ENCODE measurements at places on chromosomes 16 and 17.

- no peak for DNase-seq
Measured at GRCh38 chr16:82741073-82741615, 114.4 kb downstream of the CDH13 start.

GRCh38 chr16:50311891-50312501, 45.6 kb downstream of the ADCY7 start:
- no peak for DNase-seq

DNA sequence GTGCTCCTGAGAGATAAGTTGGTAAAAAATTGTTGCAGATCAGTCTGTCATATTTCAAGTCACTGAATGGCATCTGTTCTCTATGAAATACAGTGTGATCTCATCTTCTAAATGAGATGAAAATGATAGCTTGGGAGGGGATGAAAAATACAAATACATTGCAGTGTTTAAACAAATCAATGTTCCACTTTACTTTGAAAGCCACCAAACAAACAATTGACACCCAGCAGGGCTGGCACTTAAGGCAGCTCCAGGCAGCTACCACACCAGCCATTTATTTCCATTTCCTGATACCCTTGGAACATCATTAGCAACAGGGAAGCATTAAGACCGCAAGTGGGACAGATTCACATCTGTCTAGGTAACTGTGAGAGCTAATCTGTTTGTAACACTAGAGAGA, 827.6 kb upstream of the KIF2B start:
- no peak for DNase-seq

- no peak for DNase-seq
Measured at GRCh38 chr17:6502871-6503509, 53.4 kb downstream of the PITPNM3 start.

- DNase-seq, result no peak
Measured at GRCh38 chr16:13480801-13481200, 439.2 kb upstream of the ERCC4 start.

GRCh38 chr17:20202141-20202621, 193.0 kb downstream of the SPECC1 start:
- DNase-seq, result no peak

DNA sequence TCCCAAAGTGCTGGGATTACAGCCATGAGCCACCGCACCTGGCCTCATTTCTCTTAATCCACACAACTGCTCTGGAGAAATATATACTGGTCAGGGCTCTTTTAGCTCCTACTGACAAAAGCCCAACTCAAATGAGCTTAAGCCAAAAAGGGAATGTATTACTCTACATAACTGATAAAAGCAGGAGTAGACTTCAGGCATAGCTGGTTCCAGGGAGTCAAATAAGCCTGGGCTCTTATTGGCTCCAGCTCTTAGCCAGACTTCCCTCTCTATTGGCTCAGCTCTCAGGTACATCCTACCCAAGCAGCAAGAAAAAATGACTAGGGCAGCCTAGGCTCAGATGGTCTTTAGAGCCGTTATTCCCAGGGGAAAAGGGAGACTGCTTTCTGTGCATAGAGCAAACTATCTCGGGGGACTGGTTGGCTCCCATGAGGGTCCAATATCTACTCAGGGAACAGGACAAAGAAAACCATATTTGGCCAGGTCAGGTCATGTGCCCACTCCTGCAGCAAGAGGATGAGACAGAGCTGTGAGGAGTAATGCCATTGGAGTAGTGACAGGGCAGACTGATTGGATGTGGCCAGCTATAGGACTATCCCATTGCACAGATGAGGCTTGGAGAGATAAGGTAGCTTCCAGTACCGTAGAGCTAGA, 21.2 kb downstream of the TBX2 start:
- DNase-seq, result no peak

- no peak for DNase-seq
Measured at GRCh38 chr17:72967977-72968585, 124.4 kb downstream of the SLC39A11 start.

DNA sequence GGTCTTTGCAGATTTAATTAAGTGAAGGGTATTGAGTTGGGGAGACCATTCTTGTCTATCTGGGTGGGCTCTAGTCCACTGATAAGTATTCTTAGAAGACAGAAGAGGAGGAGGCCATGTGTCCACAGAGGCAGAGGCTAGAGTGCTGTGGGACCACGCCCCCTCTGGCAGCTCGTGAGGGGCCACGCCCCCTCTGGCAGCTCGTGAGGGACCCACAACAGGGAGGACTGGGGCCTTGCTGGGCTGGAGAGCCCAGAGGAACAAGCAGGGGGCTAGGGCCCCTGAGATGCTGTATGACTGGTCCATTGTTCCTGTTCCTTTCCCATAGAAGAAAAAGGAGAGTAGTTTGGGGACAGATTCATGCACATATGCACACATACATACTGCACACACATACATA, 106.8 kb downstream of the METRNL start:
- peak; percentile 46 for DNase-seq

DNA sequence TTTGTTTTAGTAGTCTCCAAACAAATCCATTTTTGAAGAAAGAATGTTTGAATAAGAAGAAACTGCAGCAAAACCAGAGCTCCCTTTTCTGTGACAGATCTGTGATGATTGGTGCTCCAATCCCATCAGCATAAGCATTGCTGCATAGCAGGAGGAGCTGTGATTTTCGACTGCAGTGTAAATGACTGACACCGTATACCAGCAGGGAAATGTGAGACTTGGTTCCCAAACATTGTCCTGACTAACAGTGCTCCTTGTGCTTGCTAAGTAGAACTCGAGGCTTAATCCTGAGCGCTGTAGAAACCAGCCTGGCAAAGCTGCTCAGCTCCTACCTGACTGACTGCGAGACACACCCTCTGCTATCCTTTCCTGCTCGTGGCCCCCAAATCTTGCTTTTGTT, 57.2 kb downstream of the NUP93 start:
- no peak for DNase-seq

GRCh38 chr17:21301593-21302550, 17.4 kb downstream of the MAP2K3 start:
- DNase-seq, result peak; percentile 10

GRCh38 chr16:89695875-89696669, 5.4 kb downstream of the SPATA2L start:
- no peak for DNase-seq

GRCh38 chr17:5131146-5131715, 15.4 kb downstream of the USP6 start:
- no peak for DNase-seq

DNA sequence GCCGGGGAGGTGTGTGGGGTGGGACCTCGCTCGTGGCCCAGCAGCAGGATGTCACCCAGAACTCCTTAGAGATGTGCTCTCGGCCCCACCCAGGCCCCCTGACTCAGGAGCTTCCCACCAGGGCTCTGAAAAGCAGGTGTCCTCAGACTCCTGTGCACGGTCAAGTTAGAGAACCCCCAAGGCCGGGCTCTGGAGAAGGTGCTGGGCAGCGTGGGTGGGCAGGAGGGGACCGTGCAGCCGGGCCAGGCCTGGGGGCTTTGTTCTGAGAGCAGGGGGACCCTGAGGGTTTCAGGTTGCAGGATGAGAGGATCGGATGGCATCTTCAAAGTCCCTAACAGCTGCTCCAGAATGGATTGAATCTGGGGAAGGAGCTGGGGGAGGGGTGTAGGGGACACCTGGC, 164.4 kb upstream of the CIBAR2 start:
- DNase-seq, result no peak

DNA sequence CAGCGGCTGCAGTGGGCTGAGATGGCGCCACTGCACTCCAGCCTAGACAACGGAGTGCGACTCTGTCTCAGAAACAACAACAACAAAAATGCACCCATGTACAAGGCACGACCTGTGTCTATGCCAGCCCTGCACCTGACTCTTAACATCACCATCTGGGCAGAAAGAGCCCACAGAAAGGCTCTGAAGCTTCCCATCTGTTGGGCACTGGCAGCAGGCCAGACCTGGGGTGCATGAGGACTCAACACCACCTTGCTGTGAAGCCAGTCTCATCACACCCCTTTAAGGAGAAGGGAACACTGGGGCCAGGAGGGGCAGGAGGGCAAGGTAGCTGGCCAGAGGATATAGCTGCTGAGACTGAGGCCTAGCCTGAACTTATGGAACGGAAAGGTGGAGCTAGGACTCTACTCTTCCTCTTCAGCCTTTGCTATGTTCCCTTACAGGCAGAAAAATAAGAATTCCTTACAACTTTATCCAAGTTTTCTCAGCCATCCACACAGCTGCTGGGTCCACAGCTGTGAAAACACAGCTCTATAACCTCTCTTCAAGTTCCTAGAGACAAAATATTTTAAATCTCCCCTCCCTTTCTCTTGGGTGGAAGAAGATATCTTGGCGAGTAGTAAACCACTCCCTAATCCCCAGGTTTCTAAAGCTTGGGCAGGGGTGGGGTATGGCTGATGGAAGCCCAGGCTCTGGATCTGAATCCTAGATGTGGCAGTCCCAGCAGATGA, 2.8 kb downstream of the ELOB start:
- DNase-seq, result no peak

DNA sequence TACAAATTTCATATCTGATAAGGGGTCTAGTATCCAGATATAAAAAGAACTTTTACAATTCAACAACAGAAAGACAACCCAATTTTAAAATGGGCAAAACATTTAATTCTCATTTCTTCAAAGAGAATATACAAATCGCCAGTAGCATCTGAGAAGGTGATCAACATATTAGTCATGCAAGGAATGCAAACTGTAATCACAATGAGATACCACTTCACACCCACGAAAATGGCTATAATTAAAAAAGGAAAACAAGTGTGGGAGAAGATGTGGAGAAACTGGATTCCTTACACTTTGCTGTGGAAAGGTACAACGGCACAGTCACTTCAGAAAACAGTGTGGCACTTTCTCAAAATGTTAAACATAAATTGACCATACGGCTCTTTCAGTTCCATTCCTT, 168.2 kb downstream of the VPS53 start:
- DNase-seq, result no peak

DNA sequence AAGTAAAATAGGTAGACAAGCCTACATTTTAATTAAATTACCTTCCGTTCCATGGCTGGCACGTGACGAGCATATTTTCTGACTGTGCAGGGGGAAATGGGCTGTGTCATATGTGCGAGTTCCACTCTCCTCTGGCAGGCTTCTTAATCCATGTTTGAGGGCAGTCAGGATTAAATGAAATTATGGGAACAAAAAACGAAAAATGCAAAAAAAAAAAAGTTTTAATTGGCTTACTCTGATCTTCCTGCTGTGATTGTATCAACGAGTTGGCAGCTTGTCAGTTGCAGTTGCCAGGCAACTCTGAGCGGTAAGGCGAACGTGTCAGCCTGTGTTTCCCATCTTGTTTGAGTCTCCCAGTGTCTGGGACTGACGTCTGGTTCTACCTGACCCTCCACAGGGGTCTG, 302.9 kb upstream of the XYLT1 start:
- DNase-seq, result no peak

GRCh38 chr17:1260086-1260769, 10.0 kb upstream of the BHLHA9 start:
- no peak for DNase-seq

DNA sequence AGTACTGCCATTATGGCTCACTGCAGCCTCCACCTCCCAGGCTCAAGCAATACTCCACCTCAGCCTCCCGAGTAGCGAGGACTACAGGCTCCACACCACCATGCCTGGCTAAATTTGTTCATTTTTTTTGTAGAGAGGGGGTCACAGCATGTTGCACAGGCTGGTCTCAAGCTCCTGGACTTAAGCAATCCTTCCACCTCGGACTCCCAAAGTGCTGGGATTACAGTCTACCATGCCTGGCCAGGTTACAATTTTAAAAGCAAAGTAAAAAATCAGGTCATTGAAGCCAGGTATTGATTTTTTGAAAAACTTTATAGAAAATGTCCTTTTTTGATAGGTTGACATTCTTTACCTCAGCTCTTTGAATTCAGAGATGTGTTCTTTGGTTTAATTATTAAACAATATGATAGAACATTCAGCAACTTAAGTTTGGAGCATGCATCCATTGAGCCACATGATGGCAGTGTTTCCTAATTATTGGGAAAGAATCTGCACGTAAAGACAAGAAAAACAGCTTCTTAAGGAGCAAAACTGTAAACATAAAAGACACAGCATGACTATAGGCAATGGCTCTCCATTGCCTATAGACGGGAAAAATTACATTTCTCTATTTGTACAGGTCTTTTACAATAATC, 1.7 kb upstream of the SLC16A11 start:
- no peak for DNase-seq

GRCh38 chr17:44354582-44355561, 8.8 kb downstream of the FAM171A2 start:
- peak; percentile 17 for DNase-seq

DNA sequence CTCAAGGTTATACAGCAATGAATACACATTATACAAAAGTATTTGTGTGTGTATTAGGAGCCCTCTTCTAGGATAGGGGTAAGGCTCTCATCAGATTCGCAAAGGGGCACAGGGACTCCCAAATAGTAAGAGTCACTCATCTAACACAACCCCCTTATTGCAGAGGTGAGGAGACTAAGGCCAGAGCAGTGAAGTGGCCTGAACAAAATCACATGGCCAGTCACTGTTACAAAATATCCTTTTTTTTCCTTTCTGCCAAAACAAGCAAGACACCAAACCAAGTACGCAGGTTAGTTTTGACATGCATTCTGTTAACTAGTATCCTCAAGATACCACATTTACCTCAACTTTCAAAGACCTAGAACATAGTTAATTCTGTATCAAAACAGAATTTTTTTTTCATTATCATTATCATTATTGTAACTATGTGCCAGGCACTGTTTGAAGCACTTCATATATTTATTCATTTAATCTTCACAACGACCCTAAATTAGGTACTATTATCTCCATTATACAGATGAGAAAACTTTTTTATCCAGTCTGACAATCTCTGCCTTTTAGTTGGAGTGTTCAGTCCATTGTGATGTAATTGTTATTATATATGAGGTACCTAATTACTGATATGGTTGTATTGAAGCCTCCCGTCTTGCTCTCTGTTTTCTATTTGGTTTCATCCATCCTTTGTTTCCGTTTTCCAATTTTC, 25.7 kb downstream of the MMD start:
- no peak for DNase-seq

DNA sequence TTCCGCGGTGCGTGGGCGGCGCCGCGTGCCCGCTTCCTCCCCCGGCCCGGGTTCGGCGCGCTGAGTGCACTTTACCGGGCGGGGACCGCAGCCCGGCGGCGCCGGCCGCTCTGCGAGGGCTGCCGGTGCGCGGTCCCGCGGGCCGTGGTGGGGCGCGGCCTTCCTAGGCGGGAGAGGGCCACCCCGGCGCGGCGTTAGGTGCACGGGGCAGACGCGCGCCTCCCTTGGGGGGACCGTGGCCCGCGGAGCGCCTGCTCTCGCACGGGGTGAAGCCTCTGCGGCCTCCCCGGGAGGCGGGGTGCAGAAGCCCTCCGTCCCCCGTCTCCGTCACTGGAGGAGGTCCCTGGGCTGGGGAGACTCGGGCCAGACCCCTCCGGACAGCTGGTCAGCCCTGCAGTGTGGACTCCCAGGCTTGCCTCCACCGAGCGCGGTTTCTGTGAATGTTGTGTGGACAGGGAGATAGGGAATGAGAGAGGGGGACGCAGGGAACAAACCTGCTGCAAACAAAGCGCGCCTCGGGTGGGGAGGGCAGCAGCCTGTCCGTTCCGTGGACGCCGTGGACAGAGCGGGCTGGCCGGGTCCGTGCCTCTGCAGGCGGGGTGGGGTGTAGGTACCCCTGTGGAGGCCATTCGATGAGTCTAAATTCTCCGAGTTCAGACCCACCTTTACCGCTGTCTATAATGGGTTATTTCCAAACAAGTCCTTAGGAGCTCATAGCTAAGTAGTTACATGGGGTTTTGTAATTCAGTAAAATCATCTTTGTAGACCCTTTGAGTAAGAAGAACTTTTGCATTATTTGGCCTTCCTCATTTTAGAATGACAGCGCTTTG, 721 bp downstream of the TBCD start:
- peak; percentile 58 for DNase-seq
